ENCODE measurements at places on chromosomes 12 and 14.

DNA sequence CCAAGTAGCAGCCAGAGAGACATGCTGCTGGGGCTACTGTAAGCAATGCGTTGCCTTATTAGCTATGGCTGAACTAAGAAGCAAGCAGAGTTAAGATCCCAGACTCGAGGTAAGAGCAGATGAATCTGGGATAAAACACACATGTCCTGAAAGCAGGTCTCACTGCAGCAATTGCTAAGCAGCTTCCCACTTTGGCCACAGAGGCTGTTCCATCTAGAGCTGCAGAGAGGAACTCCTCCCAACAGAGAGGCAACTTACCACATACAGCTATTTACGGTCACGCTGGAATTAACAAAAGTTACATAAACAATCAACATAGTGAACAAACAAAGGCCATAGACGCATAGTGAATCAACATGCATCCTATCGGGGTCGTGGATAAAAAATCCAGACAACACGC is 90.2 kb downstream of the KSR2 start:
- DNase-seq = no peak

GRCh38 chr12:24905431-24905830 is 43.5 kb downstream of the BCAT1 start:
- DNase-seq = no peak

- DNase-seq = peak; percentile 48
These were observed 13.0 kb downstream of the ATG14 start for GRCh38 chr14:55398679-55399078.

DNA sequence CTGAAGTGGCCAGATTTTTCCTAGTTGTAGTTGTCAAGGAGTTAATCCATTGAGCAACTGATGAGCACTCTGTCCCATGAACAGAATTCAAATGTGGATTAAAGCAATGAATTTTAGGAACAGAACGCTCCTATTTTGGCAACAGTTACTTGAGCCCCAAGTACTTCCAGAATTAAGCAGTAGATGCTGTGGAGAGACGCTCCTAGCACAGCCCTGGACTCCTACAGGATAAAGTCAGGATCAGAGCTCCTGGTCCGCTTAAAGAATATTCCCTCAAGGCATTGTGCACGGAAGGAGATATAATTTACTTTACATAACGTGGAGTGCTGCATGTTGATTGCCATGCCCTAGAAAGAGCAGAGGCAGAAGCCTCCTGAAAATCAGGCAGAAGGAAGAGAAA is 53.4 kb downstream of the FLRT2 start:
- DNase-seq = no peak

DNA sequence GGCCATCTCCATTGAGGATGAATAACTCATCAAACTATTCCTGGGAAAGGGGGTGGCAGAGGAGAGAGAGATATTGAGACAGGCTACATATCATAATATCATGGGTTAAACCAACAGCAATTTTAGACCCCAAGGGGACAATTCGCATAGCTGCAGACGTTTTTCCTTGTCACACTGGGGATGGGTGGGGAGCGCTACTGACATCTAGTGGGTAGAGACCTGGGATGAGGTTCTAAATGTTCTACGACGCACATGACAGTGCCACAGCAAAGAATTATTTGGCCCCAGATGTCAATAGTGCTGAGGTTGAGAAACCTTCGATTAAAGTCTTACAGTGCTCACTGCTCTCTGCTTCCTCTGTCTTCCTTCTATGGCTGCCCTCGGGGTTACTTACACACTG is 425.6 kb downstream of the NRXN3 start:
- DNase-seq = peak; percentile 6

All from erythroblast (primary cell).